AG20443 (cell line): ENCODE measurements at places on chromosomes 7 and 10.

DNA sequence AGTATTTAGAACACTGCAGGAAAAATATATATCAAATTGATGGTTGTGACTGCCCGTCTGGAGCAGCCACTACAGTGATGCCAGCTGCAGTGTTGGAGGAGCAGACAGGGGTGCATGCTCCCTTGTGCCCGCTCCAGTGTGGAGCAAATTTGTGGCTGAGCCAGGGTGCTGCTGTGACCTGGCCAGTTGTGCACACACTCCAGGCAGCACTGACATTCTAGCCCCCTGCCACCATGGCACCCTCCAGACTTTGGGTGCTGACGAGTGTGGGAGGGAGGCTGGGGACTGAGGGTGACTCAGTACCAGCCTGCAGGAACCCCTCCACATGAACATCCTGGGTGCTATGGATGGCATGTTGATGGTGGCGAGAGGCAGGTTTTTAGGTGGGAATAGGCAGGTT, 160.0 kb upstream of the PCDH15 start:
- DNase-seq = no peak

DNA sequence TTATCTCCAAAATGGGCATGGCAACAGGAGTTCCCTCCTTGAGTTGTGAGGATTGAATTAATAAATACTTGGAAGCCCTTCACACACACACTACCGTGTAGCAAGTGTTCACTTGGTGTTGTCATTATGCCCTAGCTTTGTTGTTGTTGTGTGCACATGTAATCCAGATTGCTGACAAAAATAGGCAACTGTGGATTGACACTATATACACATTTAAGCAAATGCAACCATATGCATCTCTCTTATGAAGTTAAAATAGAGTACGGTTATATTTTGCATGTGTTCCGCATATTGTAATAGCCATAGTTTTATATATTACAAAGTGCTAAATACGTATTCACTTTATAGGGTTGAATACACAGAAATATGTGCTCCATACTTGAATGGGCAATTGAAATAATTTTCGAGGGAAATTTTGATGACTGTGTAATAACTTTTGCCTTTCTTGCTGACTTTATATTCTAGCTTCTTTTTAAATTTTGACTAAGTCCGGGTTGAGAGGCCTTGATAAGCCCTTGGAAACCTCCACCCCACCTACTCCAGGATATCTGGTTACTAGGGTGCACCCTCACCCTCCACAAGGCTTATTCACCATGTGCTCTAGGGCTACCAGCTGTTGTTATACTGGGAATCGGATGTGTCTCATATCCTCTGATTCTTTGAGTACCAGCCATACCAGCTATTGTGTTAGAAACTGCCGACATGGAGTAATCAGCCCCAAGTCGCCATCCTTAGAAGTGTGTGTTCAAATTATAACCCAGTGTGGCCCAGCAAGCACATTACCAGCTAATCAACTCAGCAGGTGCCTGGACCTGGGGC, 265.0 kb downstream of the CAMK1D start:
- DNase-seq = no peak

DNA sequence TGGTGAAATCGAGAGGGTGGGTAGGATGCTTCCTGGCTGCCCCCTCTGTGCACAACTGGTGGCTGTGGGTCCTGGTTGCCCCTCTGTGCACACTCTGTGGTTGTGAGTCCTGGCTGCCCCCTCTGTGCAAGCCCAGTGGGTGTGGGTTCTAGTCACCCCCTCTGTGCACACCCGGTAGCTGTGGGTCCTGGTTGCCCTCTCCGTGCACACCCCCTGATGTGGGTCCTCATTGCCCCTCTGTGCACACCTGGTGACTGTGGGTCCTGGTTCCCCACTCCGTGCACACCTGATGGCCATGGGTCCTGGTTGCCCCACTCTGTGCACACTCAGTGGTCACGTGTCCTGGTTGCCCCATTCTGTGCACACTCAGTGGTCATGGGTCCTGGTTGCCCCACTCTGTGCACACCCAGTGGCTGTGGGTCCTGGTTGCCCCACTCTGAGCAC, 20.3 kb upstream of the RET start:
- DNase-seq = no peak

DNA sequence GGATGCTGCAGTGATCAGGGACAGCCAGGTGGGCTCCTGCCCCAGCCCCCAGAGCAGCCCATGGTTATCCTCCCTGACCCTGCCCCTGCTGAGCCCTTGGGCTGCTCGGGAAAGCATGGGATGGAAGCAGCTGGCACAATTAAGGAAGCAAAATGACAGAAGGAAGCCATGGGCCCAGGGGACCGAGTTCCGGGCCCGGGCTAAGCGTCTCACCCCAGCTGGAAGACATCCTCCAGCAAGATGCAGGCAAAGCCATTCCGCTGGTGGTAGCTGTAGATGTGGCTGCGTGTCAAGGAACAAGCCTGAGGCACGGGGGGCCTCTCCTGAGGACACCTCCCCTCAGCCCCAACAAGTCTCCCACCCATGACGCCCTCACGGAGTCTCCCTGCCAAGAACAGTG, 1.1 kb downstream of the ATG9B start:
- no peak for DNase-seq

GRCh38 chr10:110842326-110842904, 29.3 kb upstream of the PDCD4 start:
- no peak for DNase-seq

- DNase-seq = no peak
Observed at GRCh38 chr7:116929021-116929420, 24.3 kb upstream of the ST7 start.

DNA sequence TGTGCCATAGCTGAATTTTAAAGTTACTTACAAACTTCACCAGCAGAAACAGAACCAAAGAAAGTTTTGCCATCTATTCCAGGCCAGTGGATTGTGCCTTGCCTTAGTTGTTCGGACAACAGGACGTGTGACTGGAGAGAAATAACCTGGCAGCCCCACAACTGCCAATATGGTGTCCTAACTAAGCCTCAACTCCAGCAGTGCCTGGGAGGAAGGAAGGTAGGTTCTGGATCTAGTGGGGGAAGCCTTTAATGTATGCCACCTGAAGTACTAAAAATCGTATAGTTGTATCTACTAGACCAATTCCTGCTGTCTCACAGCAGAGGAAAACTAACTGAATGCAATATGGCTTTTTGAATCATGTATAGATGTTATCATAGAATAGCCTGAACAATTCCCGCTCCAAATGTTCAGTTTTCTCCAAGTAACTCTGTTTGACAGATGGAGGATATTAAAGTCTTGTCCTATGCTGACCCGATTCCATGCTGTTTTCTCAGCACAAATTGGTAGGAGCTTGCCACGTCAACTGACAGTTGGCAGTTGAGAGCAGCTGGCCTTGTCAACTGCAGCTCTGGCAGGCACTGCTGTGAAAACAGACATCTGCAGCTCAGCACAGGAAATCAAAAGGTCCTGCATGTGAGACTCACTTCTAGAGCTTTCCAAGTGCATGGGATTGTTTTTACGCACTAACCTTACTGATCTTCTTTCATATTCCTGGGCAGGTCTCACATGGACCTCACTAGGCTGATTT, 84.5 kb upstream of the WNT16 start:
- DNase-seq = no peak

GRCh38 chr10:43253461-43254198, 13.2 kb downstream of the RASGEF1A start:
- DNase-seq = no peak

- no peak for DNase-seq
Observed at GRCh38 chr10:64733980-64734379, 1212.8 kb downstream of the REEP3 start.

DNA sequence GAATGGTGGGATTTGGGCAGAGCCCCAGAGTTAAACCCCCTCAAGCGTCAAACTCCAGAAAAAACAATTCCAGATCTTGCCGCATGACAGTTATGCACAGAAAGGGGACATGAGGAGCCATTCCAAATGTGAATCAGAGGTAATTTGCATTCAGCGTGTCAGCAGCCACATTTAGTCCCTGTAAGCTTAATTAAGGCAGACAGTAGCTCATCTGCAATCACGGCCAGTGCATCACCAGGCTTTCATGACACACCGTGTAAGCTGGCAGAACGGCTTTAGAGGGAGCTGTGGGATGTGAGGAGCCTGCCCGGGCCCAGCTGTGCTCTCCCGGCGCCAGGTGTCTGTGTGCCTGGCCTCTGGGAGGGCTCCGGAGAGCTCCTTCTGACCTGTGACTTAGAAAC, 18.7 kb upstream of the PRKAG2 start:
- DNase-seq = no peak

GRCh38 chr7:2146676-2147472, 85.9 kb downstream of the MAD1L1 start:
- DNase-seq = no peak

GRCh38 chr10:35412900-35413491, 76.7 kb downstream of the CCNY start:
- peak; percentile 49 for DNase-seq

GRCh38 chr10:79392506-79393176, 45.4 kb downstream of the PPIF start:
- DNase-seq = no peak

GRCh38 chr7:91835826-91836368, 44.6 kb downstream of the MTERF1 start:
- DNase-seq = no peak

GRCh38 chr7:142908921-142909890, 23.7 kb upstream of the TRPV6 start:
- DNase-seq = peak; percentile 36

- DNase-seq = no peak
Observed at GRCh38 chr7:34991938-34992840, 45.1 kb downstream of the DPY19L1 start.

DNA sequence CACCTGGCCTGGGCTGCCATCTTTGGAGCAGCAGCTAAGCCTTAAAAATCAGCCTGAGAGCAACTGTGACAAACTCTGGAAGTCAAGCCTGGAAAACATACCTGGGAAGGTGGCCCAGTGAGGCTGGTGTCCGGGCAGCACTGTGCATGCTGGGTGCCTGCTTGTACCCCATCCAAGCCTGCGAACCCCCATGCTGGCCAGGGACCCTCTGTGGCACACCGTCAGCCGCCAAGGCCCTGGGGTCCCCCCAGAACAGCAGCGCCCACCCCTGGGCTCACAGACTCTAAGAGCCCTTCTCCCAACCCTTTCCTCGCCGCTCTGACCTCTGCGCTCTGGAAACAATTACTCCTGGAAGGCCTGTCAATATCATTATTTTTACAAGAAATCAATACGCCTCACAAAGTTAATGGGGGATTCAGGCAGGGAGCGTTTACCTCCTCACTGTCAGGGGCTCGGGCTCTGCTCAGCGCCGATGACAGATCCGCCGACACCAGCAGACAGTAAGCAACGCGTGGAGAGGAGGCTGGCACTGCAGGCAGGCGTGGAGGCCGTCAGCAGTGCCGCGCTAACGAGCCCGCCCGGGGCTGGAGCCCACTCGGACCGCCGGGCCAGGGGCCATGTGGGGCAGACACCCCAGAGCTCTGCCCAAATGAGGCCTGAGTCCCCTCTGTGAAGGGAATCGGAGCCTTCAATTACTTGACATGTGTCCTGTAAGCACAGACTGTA, 54.4 kb downstream of the EBF3 start:
- DNase-seq = no peak

GRCh38 chr7:102471791-102472125, 7.0 kb downstream of the POLR2J start:
- DNase-seq = no peak

DNA sequence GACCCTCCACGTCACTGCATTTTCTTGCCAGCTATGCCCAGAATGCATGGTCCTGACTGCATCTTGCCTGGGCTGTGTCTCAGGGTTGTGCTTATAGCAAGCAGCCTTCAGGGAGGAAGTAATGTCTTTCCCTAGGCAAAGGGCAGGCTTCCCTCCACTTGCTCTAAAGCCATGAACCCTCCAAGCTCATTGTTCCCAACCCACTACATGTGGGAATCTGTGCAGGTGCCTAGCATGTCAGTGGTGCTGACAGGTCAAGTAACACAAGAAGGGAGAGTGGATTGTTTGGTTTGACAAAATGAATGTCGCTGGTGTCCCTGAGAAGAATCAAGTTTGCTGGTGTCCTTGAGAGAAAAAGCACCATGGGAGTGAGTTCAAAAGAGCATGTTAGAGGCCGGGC, 53.9 kb upstream of the UCN3 start:
- no peak for DNase-seq

GRCh38 chr10:29751240-29751639, 116.5 kb upstream of the SVIL start:
- DNase-seq = no peak

DNA sequence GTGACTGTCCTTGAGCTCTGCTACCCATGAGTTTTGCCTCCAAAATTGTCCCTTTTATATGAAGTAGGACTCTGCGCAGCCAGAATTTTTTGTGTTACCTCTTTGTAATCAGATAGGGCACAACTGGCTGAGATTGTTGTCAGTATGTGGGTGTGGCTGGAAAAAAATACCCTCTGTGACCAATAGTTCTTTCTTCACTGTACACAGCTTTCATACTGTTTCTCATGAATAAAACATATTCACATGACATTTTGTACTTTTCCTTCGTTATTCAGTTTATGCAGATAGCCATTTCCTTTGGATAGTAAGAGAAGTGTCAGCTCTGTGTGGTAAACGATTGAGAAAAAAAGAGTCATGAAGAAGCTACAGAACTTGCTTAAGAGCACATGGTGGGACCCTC, 49.6 kb upstream of the WNT8B start:
- DNase-seq = no peak

DNA sequence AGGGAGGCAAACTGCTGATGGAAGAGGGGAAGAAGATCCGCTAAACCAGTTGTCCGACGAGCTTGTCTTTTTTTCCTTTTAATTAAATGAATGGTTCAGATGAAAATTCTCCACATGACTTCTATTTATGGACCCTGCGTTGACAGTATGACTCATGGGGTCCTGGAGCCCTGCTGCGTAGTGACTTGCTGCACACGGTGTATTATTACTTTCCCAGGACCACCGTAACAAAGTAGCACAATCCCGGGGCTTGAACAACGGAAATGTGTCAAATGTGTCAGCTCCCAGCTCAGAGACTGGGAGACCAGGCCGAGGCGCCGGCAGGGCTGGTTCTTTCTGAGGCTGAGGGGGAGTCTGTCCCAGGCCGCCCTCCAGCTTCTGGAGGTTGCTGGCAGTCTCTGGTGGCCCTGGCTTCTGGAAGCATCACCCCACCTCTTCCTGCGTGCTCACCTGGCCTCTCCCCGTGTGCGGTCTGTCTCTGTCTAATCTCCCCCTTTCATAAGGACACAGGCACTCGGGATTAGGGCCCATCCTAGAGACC, 33.8 kb upstream of the MNX1 start:
- peak; percentile 53 for DNase-seq

DNA sequence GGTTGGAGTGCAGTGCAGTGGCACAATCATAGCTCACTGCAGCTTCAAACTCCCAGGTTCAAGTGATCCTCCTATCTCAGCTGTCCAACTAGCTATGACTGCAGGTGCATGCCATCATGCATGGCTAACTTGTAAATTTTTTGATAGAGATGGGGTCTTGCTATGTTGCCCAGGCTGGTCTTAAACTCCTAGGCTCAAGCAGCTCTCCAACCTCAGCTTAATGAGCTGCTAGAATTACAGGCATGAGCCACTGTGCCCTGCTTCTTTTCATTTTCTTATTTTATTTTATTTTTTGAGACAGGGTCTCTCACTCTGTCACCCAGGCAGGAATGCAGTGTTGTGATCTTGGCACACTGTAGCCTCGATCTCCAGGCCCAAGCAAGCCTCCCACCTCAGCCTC, 7.6 kb downstream of the PLA2G12B start:
- DNase-seq = no peak
